ENCODE measurements at places on chromosomes 3 and 15. TPM values are rescaled to one million over a fixed set of nuclear protein-coding genes. Genes with fewer than 3 reads are reported as not detected.

FRMD4B gene
- 8.5 TPM for total RNA-seq

ZNF619 gene
- total RNA-seq: 4.9 TPM

ADGRG7 gene
- not detected for total RNA-seq

GPR149 gene
- total RNA-seq: not detected

DNA sequence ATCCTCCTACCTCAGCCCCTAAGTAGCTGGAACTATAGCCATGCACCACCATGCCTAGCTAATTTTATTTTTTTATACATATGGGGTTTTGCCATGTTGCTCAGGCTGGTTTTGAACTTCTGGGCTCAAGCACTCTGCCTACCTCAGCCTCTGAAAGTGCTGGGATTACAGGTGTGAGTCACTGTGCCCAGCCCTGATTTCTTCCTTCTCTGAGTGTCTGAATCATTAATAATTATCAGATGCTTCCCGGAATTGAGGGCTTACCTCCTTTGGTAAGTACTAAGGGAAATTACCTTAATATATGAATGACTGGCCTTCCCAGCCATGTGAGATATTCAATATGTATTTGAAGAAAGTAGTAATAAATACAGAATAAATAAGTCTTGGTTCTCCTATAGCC, 7.2 kb downstream of the CLPX start:
- DNase-seq: no peak

DNA sequence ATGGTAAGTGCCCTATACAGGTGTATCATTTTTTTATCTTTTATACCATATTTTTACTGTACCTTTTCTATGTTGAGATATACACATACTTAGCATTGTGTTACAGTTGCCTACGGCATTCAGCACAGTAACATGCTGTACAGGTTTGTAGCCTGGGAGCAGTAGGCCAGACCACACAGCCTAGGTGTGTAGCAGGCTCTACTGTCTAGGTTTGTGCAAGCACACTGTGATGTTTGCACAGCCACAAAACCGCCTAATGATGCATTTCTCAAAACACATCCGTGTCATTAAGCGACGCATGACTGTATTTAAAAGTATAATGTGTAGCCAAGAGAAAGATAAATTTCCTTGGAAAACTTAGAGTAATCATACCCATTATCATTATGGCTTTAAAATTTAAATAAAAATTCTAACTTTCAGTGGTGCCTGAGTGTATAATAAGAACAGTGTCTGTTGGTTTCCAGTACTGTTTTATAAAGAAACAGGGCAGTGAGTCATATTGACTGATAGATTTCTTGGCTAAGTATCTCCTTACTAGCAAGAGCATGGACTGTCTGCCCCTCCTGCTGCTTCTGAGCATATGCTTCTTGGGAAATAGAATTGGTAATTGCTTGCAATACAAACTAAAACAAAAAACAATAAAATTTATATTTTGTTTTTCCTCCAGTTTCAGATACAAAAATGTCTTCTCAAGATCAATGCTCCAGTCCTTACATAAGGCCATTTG, 18.3 kb downstream of the CALML4 start:
- no peak for DNase-seq

DNA sequence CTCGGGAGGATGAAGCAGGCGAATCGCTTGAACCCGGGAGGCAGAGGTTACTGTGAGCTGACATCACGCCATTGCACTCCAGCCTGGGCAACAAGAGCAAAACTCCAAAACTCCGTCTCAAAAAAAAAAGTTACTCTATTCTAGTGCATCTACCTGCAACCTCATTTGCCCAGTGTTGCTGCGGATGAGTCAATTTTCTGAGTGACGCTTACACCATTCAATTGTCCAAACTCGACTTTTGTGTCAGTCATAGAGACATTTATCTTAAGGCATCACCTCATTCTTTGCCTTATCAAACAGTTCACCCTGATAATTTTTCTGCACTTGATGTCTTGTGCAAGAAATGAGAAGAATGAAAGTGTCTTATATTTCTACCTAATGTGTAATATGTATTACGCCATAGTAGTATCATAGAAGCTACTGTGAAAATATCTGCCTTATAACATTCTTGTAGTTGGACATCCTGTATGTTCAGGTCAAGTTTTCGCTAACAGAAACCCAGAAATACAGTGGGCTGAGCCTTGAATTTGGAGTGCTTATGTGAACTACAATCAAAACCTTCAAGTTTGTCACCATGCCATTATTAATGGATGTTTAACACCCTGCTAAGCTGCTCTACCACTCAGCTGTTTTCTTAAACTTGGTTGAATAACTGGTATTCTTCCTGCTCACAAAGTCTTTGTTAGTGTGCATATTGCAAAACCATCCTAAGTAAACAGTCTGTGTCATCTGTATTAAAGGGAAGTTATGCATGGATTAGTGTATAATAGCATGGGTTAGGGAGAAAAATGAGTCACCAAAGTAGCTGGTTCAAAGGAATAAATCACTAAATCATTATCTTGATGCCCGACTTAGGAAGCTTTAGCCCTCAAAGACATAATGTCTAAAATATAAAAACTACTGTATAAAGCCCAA, 531.0 kb upstream of the NR2F2 start:
- DNase-seq: peak; percentile 99

- DNase-seq: no peak
Observed at GRCh38 chr3:189013224-189013888, 158.4 kb upstream of the TPRG1 start.

GRCh38 chr3:85474241-85474640, 515.5 kb downstream of the CADM2 start:
- no peak for DNase-seq

GRCh38 chr3:106338582-106339214, 469.9 kb upstream of the CBLB start:
- no peak for DNase-seq

DNA sequence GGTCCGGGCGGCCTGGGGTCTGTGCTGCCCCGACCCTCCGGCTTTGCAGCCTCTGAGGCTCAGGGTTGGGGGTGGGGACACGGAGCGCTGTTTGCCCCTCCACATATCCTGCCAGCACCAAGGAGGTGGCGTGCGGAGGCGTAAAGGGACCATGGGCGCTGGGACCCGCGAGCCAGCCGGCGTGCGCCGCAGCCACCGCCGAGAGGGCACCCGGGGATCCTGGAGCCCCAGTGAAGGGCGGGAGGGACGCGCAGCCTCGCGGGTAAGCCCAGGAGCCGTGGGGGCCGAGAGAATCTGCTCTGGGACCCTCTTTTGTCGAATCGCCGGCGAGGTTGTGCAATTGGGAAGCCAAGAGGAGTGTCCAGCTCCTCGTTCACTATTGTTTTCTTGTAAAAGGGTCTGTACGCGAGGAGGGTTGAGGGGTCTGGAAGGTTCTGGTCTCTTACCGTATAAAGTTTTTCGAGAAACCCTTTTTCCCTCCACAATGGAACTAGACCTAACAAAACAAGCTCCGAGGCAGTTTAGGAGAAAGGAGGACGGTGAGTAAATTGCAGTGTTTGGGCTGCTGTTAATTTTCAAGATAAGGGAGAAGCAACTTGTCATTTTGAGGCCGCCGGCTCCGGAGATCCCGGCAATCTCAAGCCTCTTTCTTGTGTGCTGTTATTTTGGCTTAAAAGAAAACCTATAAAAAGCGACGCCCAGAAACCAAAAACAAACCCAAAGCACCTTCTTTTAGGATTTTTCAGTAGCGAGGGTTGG, 29.9 kb upstream of the ST3GAL6 start:
- DNase-seq: no peak

DNA sequence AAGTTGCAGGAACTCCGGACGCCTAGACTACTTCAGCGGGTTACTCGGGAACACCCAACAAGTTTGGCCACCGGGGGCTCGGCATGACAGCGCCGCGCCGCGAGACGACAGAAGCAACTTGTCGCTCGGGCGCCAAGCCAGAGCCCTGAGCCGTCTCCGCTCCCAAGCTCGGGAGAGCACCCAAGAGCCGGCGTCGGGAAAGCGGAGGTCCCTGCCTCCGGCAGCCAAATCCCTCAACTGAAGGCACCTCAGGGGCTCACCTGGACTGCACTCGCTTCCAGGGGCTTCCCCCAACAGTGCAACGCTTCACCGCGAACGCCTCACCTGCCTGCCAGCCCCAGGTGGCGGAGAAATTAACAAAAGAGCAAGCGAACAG, 640 bp downstream of the MB21D2 start:
- DNase-seq: no peak

- DNase-seq: no peak
Observed at GRCh38 chr3:78402720-78403119, 1362.8 kb downstream of the ROBO2 start.

- DNase-seq: no peak
Observed at GRCh38 chr3:155619118-155619915, 125.6 kb downstream of the PLCH1 start.

Measured in epithelial cell of proximal tubule (primary cell).